ENCODE measurements at places on chromosomes 1 and 21.
A peak's percentile ranks its signal among the peaks of the same experiment; 100 is the strongest.

DNA sequence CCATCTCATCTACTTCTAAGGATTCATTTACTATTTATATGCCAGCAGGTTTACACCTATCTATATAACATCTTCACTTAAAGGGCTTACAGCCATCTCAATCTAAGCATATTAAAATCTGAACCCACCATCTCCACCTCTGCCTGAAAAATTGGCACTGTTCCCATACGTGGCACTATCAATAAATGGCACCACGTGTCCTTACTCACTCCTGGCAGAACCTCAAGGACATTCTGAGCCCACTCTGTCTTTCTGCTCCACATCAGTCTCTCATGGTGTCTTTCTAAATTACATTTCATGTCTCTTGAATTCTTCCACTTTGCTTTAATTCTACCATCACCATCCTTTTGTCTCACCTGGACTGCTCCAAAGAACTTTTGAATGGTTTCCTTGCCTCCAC lies 72.2 kb upstream of the HOOK1 start:
- no peak for DNase-seq

DNA sequence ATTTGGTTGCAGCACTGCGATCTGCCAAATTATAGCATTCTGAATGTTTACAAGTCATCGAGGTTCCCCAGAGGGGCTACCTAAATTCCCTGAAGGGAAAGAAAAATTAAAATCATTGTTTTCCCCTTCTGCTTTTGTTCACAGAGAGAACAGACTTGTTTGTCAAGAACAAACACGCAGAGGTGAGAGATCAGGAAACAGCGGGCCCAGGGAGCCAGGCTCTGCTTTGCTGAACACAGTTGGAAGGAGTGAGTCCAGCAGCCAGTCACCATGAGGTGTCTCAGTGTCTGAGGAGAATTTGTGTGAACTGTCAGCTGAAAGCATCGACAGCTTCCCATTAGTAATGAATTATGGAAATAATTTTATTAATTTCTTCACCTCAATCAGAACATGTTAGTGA lies 52.5 kb downstream of the RWDD3 start:
- no peak for DNase-seq

DNA sequence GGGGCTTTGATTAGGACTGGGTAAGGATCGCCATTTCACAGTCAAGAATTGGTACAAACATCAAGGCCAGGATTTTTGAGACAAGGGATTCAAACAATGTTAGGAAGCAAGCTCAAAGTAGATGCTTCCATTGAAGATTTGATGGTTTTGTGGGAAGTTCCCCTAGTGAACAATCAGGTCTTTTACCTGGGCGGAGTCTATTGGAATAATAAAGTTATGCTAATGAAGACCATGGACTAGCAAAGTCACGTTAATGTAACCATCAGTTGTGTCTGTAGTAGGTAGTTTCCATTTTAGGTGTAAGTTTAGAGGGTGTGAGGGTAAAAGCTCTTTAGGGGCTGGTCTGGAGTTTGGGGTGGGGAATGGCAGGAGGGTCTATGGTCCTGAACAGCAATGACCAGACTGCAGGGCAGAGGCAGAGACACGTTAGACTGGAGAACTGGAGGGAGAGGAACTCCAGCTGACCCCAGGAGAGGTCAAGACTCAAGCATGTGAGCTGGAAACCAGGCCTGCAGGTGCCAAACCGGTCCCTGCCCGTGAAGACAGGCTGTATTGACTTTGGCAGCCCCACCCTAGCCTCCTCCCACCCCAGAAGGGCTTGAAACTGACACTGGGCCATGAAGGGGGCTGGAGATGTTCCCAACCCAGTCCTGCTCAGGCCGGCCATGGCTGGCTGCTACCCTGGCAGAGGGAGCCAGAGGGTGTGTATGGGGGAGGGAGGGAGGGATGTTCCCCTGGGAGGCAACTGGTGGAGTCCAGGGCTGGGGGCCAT lies 36.0 kb upstream of the GPR37L1 start:
- DNase-seq = no peak

GRCh38 chr1:94559921-94560320 lies 18.4 kb upstream of the F3 start:
- no peak for DNase-seq

- no peak for DNase-seq
These were observed 18.9 kb downstream of the SNAP47 start for GRCh38 chr1:227753999-227754711.

- DNase-seq = no peak
These were observed 62.8 kb downstream of the NGF start for GRCh38 chr1:115275216-115275615.

DNA sequence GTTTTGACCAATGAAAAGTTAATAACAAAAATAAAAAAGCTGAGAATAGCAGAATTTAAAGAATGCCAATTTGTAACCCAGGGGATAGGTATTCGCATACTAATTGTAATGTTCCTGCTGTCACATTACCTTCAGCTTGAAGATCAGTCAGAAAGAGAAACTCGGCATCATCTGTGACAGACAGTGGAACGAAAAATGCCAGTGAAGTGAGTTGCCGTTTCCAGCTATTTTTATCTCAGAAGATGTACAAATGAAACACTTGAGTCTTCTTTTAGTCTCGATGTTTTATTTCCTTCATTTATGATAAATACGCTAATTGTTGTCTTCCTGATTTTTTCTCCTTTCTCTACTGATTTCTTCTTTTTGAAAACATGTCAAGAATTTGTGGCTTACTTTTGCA lies 26.1 kb downstream of the RGS21 start:
- DNase-seq = no peak

GRCh38 chr1:38028105-38028591 lies 15.6 kb downstream of the UTP11 start:
- DNase-seq = peak; percentile 80

- peak; percentile 91 for DNase-seq
These were observed at the start of gene RWDD3 for GRCh38 chr1:95233737-95234500. TSS of gene RWDD3 (plus strand) at chr1:95234210. CDS start at chr1:95234231, 21 bp downstream.
